ENCODE measurements at places on chromosomes 13 and 19.

DNA sequence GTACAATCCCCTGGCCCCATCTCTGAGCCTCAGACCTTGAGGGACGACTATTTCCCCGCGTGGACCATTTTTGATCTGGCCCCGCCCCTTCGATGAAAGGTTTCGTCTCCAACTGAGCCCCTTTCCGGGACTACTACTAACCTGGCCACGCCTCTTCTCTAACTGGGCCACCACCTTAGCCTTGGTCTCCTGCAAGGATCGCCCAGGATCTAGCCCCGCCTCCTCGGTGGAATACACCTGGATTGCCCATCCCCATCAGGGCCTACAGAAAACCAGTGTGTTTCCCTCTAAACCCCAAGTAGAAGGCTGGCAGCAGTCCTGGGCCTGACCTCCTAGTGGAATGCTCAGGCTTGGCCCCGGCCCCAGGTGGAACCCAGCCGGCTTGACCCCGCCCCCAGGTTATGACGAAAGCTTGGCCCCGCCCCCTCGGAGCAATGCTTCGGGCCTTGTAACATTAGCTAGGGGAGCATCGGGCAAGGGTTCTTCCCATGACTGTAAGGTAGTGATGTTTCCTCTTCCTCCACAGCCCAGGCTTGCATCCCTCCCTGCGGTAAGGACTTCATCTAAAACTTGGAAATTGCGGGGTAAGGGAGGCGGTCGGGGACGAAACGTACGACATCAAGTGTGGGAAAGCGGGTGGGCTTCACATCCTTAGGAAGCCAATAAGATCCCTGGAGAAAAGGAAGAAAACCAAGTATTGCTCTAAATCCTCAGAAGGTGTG, 9.1 kb downstream of the SPACA6 start:
- peak; percentile 39 for DNase-seq

DNA sequence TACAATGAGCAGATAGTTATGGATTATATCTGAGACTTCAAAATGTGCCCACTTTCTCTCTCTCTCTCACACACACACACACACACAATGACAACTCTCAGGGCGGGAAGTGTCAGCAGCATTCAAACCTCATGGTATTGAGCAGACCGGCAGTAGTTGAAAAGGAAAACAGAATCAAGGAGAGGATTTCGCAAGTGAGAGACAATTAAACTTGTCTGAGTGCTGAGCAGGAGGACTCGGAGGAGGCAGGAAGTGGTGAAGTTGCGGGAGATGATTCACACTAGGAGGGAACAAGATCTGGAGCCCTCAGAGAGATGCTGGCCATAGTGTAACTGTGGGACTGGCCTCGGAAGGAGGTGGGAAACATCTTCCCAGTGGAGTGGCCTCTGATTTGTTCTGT, 353.1 kb downstream of the EFNB2 start:
- DNase-seq: no peak

- DNase-seq: no peak
These were observed 58.3 kb downstream of the DOCK9 start for GRCh38 chr13:98919566-98919965.

DNA sequence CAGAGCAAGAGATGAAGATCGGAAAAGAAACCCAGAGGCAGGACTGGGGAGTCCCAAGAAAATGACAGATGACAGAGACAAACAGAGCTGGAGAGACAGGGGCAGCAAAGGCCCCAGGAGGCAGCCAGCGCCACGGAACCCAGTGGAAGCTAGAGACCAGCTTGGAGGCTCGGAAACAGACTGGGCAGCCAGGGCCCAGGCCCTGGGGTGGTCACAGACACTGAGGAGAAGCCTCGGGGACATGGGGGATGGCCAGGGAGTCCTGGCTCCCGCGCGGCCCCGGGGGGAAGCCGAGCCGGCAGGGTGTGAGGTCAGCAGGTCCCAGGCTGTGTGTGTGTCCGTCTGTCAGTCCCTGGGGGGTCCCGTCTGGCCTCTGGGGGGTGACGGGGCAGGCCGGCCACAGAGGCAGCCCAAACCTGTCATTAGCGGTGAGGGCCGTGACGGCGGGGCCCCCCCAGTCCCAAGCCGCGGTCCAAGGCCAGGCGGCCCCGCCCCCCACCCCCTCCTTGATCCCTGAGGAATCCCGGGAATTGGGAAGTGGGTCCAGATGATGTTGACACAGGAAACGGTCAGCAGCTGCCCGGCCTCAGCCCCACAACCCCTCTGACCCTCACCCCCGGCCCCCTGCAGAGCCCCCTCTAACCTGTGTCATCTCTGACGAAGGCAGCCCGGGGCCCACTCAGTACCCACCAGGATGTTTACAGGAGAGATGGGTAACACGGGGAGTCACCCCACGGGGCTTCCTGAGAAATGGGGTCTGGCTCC, 2.5 kb upstream of the TMEM190 start:
- DNase-seq: no peak

DNA sequence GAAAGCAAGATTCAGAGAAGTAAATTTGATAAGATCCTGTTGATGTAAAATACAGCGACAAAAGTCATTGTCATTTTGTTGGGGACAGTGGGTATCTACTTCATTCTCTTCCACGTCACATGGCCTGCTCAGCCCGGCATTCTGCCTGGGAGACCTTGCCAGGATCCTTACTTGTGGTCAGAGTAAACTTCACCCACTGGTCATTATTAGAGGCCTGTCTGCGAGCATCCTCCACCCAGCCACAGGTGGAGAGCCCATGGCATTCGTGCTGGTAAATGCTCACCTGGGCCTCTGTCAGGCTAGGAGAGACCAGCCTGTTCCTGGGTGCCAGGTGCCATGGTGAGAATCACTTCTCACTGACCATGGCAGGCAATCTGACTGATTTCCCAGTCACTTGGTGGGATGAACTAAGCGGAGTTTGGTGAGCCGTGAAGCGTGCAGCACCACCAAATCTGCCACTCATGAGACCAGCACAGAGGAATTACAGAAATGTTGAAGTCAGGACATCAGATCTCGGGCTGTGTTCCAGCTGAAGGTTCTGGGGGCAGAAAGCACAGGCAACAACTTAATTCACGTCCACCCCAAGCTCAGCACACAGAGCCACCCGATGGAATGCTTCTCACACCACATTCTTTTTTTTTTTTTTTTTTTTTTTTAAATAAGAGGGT, 107.0 kb downstream of the SIPA1L3 start:
- DNase-seq: no peak
